ENCODE measurements at places on chromosomes 7 and 10.

DNA sequence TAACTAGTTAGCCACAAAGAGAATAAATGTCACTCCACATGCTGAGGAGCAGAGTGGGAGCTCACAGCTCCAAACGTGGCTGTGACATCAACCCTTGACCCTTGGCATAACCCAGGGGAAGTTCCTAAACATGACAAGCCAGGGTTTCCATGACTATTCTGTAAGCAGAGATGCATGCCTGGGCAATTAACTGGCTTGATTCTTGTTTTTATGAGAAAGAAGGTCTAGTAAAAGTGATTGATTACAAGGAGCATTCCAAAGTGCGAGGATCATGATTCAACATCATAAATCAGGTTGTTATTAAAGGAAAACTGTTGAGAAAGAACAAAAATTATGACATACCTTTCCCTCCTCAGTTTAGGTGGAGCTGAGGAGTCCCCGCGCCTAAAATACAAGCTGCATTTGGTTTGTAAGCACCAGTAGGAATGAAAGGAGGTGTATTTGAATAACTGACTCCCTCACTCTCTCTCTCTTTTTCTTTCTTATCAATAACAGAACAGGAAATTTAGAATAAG is 108.4 kb downstream of the SFMBT2 start:
- no peak for DNase-seq

GRCh38 chr7:29639386-29639785 is 75.8 kb downstream of the PRR15 start:
- no peak for DNase-seq

- no peak for DNase-seq
Measured at GRCh38 chr10:48506147-48506917, 98.5 kb downstream of the ARHGAP22 start.

GRCh38 chr10:72487521-72487920 is 132.8 kb upstream of the DNAJB12 start:
- DNase-seq, result no peak

DNA sequence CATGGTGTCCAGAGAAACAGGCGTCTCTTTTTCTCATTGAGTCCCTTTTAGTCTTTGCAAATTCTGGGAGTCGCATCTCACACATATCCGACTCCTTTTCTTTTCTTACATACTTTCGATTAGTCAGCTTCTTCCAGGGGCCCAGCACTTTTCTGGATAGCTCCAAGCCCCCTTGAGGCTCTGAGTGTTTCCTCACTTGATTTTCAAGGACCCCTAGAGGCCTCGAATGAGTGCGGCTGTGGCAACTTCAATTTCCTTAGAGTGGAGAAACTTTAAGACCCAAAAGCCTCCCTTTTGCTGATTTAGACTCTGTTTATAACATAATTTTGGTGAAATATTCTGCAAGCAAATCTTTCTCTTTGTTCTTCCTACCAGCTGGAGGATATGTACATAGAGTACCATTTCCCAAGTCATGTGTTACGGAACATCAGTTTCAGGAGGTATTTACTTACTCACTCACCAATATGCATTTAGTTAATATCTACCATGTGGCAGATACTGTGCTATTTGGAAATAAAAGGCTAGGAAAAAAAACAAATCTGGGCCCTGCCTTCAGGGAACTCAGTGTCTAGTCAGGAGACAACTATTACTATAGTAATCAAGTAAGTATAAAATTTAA is 555.2 kb downstream of the REEP3 start:
- no peak for DNase-seq

- DNase-seq, result no peak
Measured at GRCh38 chr7:18566829-18567228, 71.3 kb downstream of the HDAC9 start.

DNA sequence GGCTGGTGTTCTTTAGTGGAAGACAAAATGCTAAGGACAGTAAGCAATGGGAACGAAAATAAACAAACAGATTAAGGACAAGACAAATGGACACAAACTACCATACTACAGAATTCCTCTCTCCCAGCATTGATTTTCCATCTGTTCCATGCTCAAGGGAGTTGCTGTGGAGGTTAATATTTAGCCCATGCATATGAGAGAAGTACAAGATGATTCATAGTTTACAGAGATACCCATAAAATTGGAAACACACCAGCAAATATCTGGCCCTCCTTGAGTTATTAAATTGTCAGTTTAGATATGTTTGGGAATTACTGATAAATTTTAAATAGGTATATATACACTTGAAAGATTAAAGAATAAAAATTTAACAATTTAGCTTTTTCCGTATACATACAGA is 69.8 kb downstream of the GLI3 start:
- no peak for DNase-seq

- no peak for DNase-seq
Measured at GRCh38 chr7:68031180-68031943, 1034.7 kb downstream of the TYW1 start.

DNA sequence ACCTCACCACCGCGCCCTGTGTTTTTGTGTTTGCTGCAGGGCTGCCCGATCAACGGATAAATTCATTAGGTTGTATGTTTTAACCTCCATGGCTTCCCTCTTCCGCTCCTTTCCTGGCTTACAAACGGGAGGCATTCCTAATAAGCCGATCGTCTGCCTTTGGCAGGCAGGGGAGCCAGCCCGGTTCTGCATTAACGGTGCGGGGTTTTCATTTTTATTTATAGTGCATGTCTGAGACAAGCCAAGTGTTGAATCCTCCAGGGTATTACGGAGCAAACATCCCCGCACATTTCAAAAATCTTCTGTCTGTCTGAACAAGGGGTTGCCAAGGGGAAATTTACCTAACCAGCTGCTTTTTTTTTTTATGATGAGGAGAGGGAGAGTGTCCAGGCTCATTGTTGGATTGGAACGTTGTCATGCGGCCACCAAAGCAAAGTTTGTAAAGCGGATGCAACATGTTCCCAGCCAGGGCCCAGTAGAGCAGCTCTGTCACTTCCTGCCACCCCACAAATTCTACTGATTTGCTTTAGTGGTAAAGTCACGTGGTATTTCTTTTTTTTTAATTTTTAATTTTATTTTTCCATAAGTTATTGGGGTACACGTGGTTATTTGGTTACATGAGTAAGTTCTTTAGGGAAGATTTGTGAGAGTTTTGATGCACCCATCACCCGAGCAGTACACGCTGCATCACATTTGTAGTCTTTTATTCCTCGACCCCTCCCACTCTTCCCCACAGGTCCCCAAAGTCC is 92.3 kb upstream of the BAIAP2L1 start:
- DNase-seq, result no peak

GRCh38 chr7:1691601-1692514 is 21.8 kb downstream of the ELFN1 start:
- no peak for DNase-seq

DNA sequence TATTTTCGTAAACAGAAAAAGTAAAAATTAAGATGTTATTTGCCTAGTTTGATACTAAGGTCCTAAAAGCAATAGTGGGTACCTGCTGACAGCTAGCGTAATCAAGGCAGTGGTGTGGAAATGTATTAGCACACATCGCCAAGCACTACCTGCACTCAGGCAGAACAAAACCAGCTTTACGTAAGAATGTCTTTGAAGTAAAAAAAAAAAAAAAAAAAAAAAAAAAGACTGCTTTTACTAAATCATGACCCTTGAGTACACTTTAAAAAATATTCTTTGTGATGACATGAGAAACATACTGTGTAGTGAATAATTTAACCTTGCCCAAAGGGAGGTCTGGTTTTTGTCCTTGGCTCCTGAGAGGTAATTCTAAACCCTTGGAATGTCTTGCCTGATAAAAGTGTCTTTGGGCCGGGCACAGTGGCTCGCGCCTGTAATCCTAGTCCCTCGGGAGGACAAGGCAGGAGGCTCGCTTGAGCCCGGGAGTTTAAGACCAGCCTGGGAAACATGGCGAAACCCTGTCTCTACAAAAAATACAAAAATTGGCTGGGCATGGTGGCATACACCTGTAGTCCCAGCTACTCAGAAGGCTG is 12.7 kb downstream of the XRCC2 start:
- DNase-seq, result no peak

DNA sequence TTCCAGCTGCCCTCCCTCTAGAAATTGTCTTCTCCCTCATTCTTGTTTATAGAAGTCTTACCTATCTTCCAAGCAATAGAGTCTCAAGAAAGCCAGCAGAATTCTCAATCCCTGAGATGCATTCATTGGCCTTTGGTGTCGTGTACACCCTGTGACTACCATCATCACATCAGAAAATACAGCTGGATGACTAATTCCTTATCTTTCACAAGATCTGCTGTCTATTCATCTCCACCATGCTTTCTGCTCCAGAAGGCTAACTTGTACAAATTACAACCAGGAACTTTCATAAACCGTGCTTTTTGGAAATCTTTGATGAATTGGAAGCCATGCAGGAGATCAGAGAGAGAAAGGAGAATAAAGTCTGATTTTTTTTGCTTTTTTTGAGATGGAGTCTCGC is 1062.9 kb upstream of the GHITM start:
- no peak for DNase-seq

DNA sequence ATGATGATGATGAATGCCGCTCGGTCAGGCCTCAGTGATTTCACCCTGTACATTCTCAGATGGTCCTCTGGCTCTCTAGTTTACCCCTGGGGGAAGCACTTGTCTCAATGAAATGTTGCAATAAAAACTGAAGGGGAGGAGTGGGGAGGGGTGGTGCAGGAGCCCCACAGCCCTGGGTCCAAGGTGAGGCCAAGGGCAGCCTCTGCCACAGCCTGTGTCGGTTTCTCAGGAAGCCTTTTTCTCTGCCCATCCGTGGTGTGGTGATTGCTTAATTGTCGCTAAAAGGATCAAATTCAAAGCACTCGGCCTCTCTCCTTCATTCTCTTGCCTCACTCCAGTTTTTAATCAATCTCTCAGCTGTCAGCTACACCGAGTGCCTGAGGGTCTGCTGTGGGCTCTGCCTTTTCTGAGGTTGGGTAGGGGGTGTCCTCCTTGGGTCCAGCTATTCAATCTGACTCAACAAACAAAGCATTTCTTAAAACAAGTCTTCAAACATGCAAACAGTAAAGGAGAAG is 39.1 kb upstream of the HSPA12A start:
- no peak for DNase-seq

DNA sequence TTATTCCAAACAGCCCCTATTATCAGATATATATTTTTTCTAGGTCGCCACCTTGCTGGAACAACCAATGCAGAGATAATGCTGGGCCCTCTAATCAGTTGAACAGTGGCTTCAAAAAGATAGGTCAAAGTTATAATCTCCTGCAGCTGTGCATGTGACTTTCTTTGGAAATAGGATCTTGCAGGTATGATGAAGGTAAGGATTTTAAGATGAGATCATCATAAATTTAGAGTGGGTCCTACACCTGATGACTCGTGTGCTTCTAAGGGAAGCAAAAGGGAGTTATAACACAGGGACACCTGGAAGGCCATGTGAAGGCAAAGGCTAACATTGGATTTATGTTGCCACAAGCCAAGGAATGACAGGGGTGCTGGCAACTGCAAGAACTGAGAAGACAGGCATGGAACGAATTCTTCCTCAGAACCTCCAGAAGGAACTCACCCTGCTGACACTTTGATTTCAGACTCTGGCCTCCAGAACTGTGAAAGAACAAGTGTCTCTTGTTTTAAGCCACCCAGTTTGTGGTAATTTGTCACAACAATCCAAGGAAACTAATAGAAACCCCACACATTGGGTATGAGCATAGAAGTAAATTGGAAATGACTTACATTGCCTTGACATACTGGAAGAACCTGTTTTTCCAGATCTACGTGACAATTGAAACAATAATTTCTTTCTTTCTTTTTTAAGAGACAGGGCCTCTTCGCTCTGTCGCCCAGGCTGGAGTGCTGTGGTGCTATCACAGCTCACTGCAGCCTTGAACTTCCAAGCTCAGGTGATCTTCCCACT is 34.4 kb downstream of the CCDC71L start:
- DNase-seq, result no peak

GRCh38 chr10:93576888-93577287 is 10.4 kb downstream of the FFAR4 start:
- DNase-seq, result no peak

- DNase-seq, result no peak
Measured at GRCh38 chr7:43546231-43546630, 36.7 kb upstream of the STK17A start.

DNA sequence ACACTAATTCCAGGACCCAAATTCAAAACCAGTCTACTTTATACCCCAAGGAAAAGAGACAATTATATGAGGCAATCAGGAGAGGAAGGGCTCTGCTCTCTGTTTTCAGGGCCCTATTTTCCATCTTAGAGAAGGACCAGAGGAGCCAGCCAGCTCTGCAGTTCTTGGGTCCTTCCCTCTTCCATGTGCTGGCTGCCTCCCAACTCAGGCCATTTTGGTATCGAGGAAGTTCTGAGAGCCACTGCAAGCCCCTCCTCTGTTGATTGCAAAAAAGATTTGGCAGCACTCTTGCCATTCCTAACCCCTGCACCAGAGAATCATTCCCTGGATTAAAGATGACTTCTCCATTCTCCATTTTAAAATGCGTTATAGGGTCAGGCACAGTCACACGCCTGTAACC is 151.2 kb downstream of the AOAH start:
- no peak for DNase-seq

DNA sequence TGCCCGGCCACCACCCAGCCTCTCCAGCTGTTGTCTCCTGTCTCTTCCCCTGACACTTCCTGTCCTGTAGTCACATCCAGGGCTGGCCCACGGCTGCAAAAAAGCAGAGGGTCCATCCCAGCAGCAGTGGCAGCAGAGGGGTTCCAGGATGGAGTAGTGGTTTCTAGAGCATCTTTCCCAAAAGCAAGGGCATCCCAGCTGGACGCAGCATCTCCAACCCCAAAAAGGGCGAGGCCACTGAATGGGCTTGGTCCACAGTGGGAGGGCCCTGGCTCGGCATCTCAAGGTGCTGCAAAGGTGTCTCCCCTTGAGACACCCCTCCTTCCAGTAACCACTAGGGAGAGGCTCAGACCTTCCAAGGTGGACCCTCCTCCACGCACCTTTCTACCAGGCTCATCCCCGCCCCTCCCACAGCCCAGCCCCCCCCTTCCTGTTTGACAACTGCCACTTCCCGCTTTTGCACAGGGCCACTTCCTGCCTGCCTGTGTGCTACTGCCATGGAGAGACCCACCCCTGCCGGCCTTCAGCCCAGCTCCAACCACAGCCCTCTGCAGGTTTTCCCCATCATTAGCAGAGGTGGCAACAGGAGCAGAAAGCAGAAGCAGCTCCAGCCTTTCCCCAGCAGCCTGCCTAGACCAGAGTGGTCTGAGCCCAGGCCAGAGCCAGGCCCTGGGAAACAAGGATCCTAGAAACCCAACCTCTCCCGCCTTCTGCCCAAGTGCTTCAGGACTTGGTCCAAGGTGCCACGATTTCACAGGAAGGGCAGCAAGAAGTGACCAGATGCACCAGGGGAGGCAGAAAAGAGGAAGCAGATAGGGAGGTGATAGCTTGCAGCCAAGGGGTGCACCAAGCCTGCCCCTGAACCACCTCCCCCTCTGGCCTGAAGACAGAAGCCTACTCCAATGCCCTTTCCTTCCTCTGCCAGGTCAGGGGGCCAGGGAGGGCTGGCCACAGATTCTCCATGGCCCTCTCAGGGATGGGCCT is 8.6 kb downstream of the CAMK2G start:
- DNase-seq, result peak; percentile 25

- no peak for DNase-seq
Measured at GRCh38 chr7:45575501-45576248, 1.5 kb downstream of the ADCY1 start.

DNA sequence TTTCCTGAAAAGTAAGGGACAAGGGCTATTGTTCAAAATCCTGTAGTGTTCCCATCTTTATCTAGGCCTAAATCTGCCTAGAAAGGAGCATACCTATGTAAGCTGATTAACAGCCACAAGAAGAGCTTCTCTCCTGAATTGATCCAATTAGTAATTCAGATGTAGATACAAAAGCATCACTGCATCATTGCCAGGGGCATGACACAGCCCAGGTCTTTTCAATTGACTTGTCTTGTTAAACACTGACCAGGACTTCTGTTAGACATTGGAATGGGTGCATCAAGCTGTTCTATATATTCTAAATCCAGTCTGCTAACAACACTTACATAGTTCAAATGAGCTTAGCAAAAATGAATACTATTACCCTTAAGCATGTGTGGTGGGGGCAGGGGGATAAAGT is 589.2 kb downstream of the INHBA start:
- no peak for DNase-seq
